ENCODE measurements at places on chromosomes 7 and 10. TPM values are rescaled to one million over a fixed set of nuclear protein-coding genes. Genes with fewer than 3 reads are reported as not detected.

DNA sequence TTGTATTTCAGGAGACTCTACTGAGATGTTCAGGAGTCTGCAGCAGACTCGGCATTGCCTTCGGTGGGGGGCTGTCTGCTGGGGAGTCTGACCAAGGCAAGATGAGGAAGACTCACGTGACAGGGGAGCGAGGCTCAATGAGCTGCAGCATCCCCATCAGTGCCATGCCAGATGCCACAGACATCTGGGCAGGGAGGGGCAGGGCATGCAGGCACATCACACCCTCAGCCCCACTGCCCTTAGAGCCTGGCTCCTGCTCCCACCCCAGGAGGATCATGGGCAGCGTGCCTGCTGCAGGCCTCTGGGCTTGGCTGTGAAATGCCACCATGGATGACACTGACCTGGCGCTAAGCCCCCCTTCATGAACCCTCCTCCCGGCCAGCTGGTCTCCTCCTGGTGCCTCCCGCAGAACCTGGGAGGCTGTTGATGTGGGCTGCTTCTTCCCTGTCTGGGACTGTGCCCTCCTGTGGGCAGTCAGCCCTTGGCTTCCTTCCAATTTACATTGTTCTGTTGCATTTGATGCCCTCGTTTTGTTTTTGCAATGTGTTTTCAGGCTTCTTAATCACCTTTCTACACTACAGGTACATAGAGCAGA lies 235.0 kb downstream of the PAXIP1 start:
- H3K27me3 ChIP-seq, result no peaks in the 10 kb centered on the region
- no peak for DNase-seq
- H3K27ac ChIP-seq, result no peak overlapping the region
- H3K36me3 ChIP-seq, result no peaks in the 10 kb centered on the region
- no peak overlapping the region for H3K4me3 ChIP-seq

- DNase-seq, result no peak
- no peak overlapping the region for H3K4me3 ChIP-seq
- H3K27me3 ChIP-seq, result no peaks in the 10 kb centered on the region
- no peaks in the 10 kb centered on the region for H3K36me3 ChIP-seq
Observed at GRCh38 chr7:122847871-122848473, 38.3 kb downstream of the CADPS2 start.

Gene ALOX5
- total RNA-seq, result 67.5 TPM

Gene ADAM12
- 16.4 TPM for total RNA-seq

Gene SPDYE9
- total RNA-seq, result not detected

Gene SLC16A9
- total RNA-seq, result 0.32 TPM

GRCh38 chr7:113790025-113790424 lies 128.8 kb downstream of the PPP1R3A start:
- H3K27me3 ChIP-seq, result no peaks in the 10 kb centered on the region
- no peak overlapping the region for H3K27ac ChIP-seq
- H3K36me3 ChIP-seq, result no peaks in the 10 kb centered on the region
- no peaks in the 10 kb centered on the region for H3K4me1 ChIP-seq
- no peak overlapping the region for H3K4me3 ChIP-seq
- no peak for DNase-seq

DNA sequence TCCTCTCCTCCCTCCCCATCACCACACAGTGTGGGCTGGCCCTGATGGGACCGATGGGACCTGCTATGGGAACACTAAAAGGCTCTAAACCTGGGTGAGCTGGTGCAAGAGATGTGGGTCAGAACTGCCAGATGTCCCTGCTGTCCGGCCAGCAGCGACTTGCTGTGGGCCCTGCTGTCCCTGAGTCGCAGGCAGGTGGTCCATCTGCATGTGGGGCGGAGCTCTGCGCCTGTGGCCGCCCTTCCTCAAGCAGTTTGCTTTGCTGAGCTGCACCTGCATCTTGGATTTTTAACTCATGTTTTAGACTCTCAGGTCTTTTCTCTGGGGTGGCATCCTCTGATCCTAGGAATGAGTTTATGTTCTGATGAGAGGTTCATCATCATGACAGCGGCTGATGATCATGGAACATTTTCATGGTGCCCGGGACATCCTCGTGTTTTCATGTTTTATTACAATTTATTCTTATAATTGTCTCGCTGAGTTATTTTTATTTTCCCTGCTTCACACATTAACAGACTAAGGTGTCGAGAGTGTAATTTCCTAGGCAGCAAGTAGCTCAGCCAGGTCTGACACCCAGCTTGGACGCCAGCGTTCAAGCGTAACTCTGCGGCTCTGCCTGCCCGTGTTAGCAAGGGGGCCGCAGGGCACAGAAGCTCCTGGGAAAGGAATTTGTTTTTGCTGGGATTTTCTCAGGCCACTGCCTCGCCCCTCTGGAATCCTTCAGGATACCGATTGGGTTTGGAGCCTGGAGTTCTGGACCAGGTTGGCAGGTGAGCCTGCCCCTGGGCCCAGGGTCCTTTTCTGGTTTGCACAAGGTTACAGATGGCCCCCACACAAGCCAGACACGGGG lies 615.2 kb upstream of the FOXK1 start:
- H3K4me1 ChIP-seq, result no peaks in the 10 kb centered on the region
- H3K4me3 ChIP-seq, result no peak overlapping the region
- no peaks in the 10 kb centered on the region for H3K36me3 ChIP-seq
- no peaks in the 10 kb centered on the region for H3K27me3 ChIP-seq
- DNase-seq, result no peak
- H3K27ac ChIP-seq, result no peak overlapping the region

Gene DKK1
- total RNA-seq, result 142 TPM

GRCh38 chr7:137978464-137979237 lies 23.2 kb downstream of the CREB3L2 start:
- H3K4me3 ChIP-seq, result no peak overlapping the region
- peak overlapping the region; percentile 90 for H3K27ac ChIP-seq
- DNase-seq, result no peak

Measured in breast epithelium (tissue), 4 donors.